ENCODE measurements at places on chromosomes 11 and 22. TPM values are rescaled to one million over a fixed set of nuclear protein-coding genes. Genes with fewer than 3 reads are reported as not detected.

Gene SBF1
- 70.8 TPM for total RNA-seq

Gene LRP4
- 121 TPM for total RNA-seq

Gene TIGD3
- total RNA-seq = 0.20 TPM

Gene GPR83
- not detected for total RNA-seq
